IPS DF 19.7 (cell line): ENCODE measurements at places on chromosomes 3 and 15.

- no peak for DNase-seq
These were observed 271.6 kb downstream of the ERC2 start for GRCh38 chr3:56196700-56197099.

- DNase-seq: no peak
These were observed 6.2 kb downstream of the PSMD6 start for GRCh38 chr3:64016941-64017620.

DNA sequence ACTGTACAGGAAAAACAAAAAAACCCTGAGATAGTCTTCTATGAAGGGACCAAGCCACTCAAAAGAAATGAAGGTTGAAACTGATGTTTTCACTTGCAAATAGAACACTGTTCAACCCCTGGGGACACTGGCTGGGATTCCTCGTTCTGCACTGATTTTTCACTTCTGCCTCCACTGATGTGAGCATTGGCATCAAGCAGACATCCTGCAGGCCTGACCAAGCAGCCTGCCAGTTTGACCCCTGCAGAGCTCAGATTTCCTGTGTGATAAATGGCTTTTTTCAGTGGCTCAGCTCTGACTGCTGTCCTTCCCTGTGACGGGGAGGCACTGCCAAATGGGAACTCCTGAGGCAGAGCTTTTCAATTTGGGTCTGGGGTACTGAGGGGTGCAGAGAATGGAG, 50.0 kb downstream of the RASGRP1 start:
- no peak for DNase-seq

DNA sequence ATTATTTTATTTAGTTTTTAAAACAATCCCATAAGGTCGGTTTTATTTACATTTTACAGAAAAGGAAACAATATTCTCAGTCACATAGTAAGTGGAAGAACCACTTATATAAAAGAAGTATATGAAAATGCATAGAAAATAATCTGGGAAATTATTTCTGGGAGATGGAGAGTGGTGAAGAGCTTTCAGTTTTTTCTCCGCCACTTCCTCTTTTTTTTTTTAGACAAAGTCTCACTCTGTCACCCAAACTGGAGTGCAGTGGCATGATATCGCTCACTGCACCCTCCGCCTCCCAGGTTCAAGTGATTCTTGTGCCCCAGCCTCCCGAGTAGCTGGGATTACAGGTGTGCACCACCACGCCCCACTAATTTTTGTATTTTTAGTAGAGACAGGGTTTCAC, 21.2 kb downstream of the RAD51 start:
- DNase-seq: no peak

DNA sequence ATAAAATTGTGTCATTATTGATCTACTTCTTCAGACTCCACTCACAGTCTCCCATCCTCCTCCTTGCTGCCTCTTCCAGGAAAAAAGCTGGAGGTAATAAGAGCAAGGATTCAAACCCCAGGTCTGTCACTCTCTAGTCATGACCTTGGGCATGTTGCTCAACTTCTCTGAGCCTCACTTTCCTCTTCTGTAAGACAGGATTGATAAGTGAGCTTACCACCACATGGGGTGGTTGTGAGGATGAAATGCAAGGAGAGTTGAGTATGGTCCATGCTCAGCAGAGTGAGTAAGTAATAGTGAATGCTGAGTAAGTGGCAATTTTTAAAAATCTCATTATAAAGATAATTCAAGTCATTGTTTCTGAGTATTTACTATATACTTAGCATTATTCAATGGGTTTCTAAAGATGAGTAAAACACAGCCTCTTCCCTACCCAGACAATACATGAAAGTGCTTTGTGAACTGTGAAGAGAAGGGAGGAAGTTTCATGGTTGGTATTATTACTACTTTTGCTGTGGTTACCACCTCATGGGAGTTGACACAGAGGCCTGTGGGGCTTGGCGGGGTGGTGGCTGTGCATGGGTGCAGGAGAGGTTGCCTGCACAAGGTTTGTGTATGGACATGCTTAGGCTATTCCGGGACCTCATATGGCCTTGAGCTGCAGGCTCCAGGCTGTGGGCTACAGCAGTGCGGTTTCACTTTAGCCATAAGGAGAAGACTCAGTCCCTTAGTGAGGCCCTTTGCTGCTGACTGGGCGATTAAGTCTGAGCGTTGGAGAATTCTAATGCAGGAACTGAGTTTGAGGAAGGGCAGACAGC, 30.0 kb downstream of the SLC6A11 start:
- no peak for DNase-seq

DNA sequence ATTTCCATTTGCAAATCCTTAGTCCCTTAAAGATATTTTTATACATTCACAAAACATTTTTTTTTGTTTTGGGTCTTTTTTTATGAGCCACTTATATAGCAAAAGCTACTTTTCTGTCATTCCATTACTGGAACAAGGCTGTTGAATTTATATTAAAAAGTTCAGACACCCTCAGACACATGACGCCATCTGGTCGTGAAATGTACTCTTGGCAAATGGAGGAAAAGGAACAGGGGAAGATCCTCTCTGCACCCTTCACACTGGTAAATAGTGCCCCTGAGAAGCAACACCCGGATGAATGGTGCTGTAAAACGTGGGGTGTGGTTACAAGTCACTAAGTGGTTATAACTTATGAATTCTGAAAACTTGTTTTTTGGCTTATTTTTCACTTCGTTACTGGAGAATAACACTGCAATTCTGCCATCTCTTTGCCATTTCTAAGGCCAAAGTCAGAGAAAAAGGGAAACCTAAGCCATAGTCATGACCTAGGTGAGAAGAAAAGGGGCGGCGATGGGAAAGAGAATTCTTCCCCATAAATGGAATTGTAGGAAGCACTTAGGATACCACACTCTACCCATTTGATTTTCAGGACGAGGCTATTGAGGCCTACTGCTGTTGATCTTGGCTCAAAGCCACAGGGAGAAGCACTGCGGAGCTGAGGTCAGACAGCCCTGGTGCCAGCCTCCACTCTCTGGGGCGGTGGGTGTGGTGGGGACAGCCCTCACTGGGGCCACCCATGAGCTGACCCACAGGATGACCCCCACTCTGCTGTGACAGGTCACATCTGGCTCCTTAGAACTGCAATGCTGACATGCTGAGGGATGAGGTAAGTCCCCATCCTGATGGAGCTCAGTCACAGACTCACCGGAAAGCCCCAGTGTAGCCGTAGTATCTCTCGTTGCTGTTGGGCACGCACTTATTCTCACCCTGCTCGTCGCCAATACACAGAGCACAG, 21.9 kb downstream of the LTF start:
- no peak for DNase-seq

DNA sequence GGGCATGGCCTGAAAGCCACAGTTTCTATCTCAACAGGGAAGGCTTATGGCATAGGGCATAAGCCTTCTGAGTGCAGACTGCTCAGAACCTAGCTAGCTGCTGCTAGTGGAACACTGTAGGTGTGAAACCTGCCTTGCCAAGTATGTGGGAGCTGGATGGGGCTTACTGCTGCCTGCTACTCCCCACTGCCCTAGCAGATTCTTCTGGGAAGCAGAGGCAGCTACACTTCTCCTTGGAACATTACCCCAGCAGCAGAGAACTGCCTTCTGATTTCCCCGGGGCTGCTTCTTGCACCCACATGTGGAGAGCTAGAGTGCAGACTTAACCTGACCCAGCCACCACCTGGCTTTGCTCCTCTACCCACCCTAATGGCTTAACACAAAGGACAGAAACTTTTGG, 215.7 kb downstream of the POLQ start:
- no peak for DNase-seq

DNA sequence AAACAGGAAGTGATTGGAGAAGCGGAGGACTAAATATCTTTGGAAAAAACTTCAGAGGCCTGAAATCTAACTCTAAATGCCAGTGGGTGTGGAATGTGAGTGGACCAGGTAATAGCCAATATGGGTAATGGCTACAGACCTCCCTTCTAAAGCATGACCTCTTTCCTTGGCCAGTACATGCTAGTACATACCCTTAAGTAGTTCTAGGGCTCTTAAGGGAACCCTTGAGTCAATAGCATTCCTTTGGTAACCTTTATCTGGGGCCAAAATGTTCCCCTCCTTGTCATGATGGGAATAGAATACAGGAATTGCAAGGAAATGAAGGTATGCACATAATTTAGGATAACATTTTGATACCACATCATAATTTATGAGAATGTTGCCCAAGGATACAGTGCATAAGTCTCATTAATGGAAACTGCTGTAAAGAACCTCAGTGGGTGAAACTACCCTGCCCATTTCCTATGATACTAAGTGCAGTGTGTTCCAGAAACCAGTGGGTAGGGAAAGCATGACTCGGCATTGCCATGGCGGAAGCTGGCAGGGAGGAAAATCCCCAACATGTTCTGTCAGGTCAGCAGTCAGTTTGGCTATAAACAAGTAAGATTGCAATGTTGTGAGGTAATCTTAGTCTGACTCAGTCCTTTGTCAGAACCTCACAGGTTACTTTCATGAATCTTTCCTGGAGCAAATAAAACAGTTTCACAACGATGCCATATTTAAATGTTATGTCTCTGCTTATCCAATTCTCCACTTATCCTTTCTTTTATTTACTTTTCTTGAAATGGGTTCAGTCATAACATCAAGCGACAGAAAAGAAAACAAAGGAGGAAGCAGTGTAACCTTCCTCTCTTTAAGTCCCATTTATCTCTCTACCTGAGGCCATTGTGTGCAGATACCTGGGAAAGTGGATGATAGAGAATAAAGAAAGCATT, 23.5 kb upstream of the RAP2B start:
- no peak for DNase-seq

GRCh38 chr3:120615847-120616609, 19.9 kb downstream of the NDUFB4 start:
- DNase-seq: no peak

DNA sequence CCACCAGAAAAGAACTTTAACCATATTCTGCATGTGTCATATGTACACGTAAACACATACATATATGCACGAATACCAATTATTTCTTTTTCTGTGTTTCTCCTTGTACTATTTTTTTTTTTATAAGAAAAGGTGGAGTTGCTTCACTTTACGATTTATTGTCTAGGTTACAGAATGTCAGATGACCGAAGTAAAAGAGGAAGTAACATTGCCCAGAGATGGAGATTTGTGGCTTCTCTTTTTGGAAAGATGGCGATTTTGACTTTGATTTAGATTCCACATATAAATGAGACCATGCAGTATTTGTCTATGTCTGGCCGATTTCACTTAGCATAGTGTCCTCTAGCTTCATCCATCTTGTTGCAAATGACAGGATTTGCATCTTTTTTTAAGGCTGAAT, 293.1 kb downstream of the SV2B start:
- DNase-seq: no peak

DNA sequence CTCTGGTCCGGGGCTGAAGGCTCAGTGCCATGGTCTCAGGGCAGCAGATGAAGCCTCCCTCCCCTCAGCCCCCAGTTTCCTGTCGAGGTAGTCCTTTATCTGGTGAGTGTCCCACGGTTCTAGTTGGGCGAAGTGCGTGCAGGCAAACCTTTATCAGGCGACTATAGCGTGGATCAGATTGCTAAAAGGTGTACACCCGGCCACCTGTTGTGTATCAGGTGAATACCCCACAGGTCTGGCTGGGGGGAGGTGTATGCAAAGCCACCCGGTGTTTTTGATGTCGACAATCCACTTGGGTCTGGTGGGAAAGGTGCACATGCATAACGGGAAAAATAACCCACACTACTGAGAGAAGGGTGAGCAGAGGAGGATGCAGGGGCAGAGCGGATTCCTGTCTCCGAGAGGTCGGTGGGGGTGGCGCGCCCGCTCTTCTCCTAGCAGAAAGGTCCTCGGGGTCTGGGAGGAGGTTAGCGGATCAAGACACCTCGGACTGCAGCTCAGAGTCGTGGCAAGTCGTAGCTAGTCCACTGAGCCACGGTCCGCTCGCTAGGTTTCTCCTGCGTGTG, 507 bp downstream of the SLC12A6 start:
- DNase-seq: no peak

DNA sequence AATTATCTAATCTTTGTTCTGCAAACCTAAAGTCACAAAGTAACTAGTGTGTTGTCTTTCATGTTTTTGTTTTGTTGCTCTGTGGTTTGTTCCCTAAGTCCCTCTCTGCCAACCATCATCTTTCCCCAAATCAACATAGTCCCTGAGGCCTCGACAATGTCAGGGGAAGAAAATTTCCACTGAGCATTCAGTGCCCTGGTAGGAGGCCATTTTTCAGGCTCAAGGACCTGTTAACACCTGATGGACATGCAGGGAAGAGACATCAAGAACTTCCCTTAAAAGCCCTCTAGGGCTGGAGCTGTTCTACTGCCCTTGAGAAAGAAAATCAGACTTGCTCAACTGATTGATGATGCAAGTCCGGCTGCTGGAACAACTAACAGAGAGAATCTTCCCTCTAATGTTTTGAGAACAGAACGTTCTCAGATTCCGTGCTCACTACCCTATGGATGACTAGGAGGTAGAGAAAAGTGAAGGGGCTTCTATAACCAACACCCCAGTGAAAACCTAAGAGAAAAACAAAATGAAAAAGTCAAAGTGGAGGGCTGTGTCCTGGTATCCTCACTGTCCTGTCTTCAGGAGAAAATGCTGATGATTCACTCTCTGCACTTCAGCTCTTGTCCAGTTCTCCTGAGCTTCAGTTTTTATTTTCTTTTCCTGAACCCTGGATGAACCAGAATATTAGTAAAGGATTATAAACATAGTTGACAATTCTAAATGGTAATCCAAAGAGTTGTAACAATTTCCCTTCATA, 373.1 kb downstream of the FOXP1 start:
- DNase-seq: no peak

- DNase-seq: no peak
These were observed 277.2 kb downstream of the CHST2 start for GRCh38 chr3:143396790-143397189.

DNA sequence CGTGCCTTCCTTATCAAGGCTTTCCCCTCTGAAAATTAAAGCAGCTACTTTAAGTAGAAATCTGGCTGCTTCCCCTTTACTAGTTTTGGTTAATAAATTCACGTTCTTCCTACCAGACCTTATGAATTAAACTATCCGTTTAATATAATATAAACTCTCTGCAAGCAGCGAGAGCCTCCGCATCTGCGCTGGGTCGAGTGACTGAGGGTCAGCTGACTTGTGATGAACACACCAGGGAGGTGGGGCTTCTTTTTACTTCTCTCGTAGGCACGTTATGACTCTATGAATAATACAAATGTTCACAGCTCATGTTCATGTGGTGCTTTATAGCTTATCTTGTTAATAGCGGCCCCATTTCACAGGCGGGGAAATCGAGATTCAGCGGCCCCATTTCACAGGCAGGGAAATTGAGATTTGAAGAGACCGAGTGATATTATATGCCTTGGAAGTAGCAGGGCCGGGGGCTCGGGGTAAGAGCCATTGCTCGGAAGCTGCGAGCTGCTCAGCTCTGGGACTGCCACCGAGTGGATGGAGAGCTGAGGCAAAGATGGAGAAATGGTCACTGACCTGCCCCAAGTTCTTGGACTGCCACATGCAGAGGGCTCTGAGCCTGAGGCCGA, 8.3 kb downstream of the MUC4 start:
- no peak for DNase-seq

GRCh38 chr3:96622878-96623277, 191.5 kb upstream of the EPHA6 start:
- no peak for DNase-seq
